Activated T-cell treated with anti-CD3 and anti-CD28 coated beads for 4 hours (primary cell): ENCODE measurements at places on chromosomes 6 and 20.
A peak's percentile ranks its signal among the peaks of the same experiment; 100 is the strongest.

- no peak for DNase-seq
These were observed 80.5 kb downstream of the PRSS35 start for GRCh38 chr6:83592770-83593394.

- no peak for DNase-seq
These were observed 162.6 kb downstream of the BCKDHB start for GRCh38 chr6:80268865-80269730.

- DNase-seq = no peak
These were observed 16.9 kb downstream of the NDRG3 start for GRCh38 chr20:36728986-36729385.

- DNase-seq = no peak
These were observed 28.3 kb downstream of the SLC2A4RG start for GRCh38 chr20:63767886-63768285.

DNA sequence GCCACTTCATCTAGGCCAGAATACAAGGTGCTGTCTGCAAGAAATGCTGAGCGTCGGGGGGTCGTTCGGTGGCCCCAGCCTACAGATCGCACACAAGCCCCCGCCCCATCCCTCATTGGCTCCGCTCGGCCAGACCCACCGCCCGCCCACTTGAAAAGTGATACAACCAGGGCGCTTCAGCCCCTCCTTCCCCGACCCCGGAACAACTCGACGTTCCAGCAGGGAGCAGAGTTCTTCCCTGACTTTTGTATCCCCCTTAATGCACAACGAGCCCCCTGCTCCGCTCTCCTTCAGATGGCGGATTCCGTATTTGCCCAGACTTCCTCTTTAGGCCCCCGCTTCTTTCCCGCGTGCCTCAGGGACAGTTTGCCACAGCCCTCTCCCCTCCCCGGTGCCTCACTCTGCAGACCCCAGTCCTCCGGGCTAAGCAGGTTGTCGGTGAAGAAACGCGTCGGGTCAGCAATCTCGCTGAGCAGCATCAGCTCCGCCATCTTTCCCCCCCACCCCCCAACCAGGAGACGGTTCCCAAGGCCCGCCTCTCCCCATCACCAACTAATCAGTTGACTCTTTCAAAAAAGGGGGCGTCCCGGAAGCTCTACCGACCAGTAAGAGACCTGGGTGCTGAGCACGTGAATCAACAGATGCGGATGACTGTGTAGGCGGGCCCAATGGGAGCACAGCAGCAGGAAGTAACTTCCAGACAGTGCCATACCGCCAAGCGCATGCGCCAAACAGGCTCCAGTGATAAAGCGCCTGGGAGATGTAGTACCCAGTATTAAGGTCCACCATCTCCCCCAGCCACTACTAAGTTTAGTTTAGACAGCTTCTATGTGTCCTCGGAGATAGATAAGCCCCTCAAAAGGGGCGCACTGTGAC lies at the start of gene ATF6B:
Gene ATF6B (minus strand): TSS at position 530 of the 876 bp plus-strand sequence. CDS start 39 bp downstream, at position 491.
- DNase-seq = peak; percentile 94

DNA sequence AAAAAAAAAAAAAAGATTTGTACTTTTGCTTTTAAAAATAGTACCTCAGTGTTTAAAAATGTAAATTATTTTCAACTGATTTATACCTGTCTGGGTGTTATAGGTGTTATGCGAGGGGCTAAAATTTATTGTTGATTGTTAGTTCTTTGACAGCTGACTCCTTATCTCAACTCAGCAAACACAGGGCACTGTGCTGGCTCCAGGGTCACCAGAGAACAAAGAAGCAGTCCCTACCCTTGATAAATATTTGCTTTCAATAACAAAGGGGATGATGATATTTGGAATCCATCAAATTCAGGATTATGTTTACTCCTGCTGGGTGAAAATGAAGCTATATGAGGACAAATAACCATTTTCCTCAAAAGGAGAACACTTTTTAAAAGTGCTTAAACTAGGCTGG lies 34.2 kb upstream of the KAT14 start:
- no peak for DNase-seq

- no peak for DNase-seq
These were observed 56.5 kb downstream of the PTPRK start for GRCh38 chr6:128463942-128464341.

DNA sequence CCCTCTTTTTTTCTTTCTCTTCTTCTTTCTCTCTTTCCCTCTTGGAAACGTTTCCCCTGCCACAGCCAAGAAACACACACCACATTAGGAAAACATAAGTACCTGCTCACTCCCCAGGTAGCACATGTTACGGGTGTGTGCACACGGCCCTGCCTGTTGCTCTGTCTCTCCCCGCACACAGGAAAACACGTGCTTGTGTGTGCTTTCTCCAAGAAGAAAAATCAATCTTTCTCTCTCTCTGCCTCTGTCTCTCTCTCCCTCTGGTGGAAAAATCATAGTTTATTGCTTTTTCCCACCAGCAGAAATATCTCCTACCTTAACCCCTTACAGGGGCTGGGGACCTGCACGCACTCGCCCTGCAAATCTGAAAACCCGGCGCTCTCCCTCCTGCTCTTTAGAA lies 102.3 kb downstream of the EDN3 start:
- no peak for DNase-seq

DNA sequence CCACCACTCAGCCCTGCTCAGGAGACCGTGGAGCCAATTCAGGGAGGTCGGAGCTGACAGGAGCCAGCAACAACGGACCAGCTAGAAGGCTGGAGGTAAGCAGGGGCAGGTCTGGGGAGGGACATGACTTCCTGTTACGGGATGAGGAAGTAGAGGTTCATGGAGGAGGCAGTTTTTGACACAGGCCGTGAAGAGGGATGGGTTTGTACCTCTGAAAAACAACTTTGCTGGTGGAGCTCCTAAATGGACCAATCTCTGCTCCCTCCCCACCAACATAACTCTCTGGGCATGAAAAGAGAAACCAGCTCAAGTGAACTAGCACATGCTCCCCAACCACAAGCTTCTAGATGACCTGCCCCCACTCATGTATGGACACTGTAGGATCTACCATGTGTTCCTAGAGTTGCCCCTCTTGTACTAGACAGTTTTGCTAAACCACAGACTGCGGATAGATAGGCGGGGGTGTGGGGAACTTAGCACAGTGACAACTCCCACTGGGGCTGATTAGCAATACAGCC lies 31.4 kb downstream of the RALGAPA2 start:
- DNase-seq = no peak

DNA sequence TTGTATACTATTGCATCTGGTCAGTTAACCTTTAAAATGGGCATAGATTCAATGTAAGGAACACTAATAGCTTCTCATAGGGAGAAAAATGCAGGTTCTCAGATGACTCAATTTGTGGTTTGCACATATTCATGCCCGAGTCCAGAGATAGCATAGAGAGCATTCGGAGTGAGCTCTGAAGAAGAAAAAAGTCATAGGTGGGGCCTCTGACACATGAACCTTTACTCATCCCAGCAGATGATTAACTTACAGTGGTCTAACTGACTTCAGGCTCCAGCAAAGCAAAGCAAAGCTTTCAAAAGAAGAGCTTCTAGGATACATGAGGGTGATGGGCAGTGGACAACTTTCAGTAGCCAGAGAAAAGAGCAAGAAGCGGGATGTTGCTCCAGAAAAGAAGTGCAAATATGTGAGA lies 55.3 kb upstream of the BTN3A2 start:
- no peak for DNase-seq

GRCh38 chr20:16004108-16004854 lies 569.0 kb downstream of the KIF16B start:
- DNase-seq = no peak

DNA sequence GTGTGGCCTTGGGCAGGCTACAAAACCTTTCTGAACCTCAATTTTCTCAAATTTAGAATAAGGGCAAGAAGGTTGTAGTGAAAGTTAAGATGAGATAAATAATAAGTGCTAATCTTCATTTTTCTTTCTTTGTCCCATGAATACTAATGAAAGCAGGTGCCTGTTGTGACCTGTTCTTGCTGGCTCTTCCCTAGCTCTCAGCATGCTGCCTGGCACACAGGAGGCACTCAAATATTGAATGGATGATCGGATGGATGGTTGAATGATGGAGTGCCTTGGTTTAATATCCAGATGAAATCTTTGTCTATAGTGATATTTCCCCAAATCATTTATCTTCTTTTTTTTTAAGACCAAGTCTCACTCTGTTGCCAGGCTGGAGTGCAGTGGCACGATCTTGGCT lies 15.0 kb downstream of the PBOV1 start:
- no peak for DNase-seq

DNA sequence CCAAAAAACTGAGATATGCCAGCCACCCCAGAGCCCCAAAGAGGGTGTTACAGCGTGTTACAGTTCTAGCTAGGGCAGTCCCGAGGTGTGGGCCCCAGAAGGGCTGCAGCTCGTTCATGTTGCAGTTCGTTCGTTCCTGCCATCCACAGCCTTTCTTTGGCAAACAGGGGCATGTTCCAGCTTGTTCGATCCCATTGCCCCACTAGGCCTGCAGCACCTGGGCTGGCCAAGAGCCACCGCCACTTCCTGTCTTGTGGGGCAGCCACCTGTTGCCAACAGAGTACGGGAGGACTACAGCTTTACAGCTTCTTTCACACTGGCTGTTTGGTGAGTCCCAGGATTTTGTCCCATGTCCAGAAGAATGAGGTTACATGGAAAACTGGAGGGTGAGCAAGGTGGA lies 198.1 kb downstream of the MMUT start:
- DNase-seq = no peak

DNA sequence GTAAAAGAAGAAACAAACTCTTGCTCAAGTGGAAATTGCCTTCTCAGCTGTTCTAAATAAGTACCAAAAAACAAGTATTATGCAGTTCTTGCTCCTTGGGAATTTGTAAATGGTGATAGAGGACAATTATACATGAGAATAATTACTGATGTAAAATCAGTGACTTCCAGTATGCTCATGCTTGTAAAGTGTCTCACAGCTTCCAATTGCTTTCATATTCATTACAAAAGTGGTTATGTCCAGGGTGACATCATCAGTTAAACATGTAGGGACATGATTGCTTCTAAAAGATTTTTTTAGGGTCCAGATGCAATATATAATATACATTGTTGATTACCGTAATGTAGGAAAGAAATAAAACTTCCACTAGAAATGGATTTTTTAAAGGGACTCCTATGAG lies 122.8 kb upstream of the B3GAT2 start:
- no peak for DNase-seq

- DNase-seq = no peak
These were observed 20.2 kb downstream of the SOBP start for GRCh38 chr6:107510108-107510507.

GRCh38 chr6:30640481-30640880 lies 6.5 kb upstream of the C6orf136 start:
- no peak for DNase-seq

DNA sequence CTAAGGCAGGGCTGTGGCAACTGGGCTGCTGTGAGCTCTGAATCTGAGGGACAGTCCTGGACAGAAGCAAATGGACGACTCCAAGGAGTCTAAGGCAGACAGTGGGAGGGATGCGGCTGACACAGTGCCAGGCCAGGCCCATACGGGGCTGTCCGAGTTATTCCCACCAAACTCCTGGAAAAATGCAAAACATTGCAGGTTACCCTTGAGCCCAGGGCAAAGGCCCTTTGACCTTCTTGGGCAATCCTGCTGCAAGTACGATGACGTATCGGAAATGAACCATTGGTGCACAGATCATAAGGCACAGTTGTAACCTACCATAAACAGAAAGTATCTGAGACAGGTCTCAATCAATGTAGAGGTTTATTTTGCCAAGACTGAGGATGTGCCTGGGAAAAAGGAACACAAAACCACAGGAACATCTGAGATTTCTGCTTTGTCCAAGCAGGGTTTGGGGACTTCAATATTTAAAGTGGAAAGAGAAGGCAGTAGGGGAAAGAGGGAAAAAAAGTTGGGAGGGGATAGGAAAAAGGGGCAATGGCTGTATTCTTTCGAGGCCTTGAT lies 118.9 kb downstream of the DACT2 start:
- DNase-seq = no peak

DNA sequence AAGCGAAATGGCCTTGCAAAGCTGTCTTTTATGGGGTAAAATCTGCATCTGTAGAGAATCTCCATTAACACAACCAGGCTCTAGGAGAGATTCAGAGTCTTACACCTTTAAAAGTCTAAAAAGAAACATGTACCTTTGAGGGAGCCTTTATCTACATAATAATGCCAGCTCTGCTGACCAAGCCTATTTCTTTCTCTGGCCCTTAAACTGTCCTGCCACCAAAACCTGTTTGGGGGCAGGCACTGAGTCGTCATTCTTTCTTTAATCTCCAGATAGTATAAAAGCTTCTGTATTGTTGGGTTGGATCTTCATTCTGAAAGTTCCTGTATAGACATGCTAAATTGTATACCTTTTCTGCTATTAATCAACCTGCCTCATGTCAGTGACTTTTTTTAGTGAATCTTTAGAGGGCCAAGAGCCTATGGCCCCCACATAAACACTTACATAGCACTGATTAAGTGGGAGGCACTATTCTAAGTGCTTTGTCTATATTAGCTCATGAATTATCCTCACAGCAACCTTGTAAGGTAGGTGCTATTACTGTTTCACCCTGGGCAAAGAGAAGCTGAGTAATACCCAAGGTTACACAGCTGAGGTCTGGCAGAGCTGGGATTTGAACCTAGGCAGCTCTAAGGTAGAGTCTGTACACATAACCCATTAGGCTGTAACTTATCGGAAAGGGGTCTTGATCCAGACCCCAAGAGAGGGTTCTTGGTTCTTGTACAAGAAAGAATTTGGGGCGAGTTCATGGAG lies 232.3 kb upstream of the DTNBP1 start:
- no peak for DNase-seq

DNA sequence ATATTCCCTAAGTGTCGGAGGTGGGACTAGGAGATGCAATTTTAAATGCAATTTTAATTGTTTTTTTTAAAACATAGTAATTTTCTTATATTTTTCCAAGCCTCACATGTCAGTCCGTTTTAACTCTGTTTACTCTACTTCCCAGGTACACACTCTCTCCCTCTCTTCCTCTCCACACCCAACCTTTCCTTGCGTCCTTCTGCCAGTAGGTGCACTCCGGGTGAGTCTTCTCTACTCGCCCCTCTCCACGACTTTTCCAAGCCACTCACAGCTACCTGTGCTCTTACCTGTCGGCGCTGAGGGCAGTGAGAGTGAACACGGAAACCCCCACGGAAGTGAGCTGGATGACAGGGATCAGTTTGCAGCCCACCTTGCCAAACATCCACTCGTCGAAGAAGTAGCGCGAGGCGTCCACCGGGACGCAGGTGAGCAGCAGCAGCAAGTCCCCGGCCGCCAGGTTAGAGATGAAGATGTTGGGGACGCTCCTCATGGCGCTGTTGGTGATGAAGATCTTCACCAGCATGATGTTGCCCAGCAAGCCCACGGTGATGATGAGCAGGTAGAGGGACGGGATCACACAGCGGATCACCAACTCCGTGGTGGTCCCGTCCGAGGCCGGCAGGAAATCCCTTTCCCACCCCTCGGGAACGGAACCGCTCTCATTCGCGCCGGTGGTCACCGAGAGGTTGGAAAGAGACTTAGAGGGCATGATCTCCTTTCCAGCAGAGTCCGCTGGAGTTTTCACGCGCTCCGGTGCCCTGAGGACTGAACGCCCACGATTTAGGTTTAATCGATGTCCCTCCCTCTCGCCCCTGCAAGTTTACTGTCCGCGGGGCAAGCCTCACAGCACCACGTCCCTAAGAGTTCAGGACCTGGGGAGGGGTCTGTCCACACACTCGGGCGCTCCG lies 44.5 kb upstream of the GJE1 start:
- DNase-seq = no peak

- no peak for DNase-seq
These were observed 75.4 kb upstream of the ZNF217 start for GRCh38 chr20:53668992-53669391.
